ENCODE measurements at places on chromosomes 16 and 17. TPM values are rescaled to one million over a fixed set of nuclear protein-coding genes. Genes with fewer than 3 reads are reported as not detected.

The PIRT gene
- not detected for total RNA-seq

The NT5C3B gene
- total RNA-seq, result 78.8 TPM

The STH gene
- not detected for total RNA-seq

The GAS2L2 gene
- total RNA-seq, result not detected

The IGSF6 gene
- not detected for total RNA-seq

The CTRB2 gene
- total RNA-seq, result not detected

The ADCY9 gene
- total RNA-seq, result 9.9 TPM

The PYDC1 gene
- total RNA-seq, result not detected

GRCh38 chr17:6596511-6596910 lies 40.2 kb upstream of the PITPNM3 start:
- no peaks in the 10 kb centered on the region for H3K27me3 ChIP-seq
- DNase-seq, result no peak
- no peak overlapping the region for H3K4me3 ChIP-seq
- no peak overlapping the region for H3K27ac ChIP-seq

- H3K27me3 ChIP-seq, result no peaks in the 10 kb centered on the region
- no peak for DNase-seq
- no peaks in the 10 kb centered on the region for H3K36me3 ChIP-seq
- H3K27ac ChIP-seq, result no peak overlapping the region
- H3K4me1 ChIP-seq, result no peaks in the 10 kb centered on the region
Measured at GRCh38 chr17:21774263-21774662, 81.9 kb downstream of the KCNJ18 start.

DNA sequence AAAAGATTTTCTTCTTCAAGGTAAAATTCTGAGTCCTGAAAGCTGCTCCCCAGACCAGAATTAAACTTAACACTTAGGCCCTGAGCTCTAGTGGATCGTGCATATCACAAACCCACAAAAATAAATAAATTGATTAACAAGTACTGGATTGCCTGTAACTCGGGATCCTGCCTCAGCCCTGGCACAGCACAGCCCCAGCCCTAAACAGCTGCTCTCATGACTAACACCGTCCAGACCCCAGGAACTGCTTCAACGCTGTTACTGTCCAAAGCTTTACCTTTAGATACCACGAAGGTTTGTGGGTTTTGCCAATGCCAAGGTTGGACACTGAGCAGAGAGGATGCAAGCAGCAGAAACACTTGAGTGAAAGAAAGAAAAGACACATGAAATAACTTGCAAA lies 172.5 kb downstream of the COPRS start:
- no peak overlapping the region for H3K4me3 ChIP-seq
- no peaks in the 10 kb centered on the region for H3K27me3 ChIP-seq
- H3K4me1 ChIP-seq, result no peaks in the 10 kb centered on the region
- no peak for DNase-seq
- H3K27ac ChIP-seq, result no peak overlapping the region
- no peaks in the 10 kb centered on the region for H3K36me3 ChIP-seq

- H3K36me3 ChIP-seq, result no peaks in the 10 kb centered on the region
- H3K27me3 ChIP-seq, result no peaks in the 10 kb centered on the region
- no peak overlapping the region for H3K27ac ChIP-seq
- peak; percentile 27 for DNase-seq
- peaks cover 5% of the 10 kb centered on the region for H3K4me1 ChIP-seq
- H3K4me3 ChIP-seq, result no peak overlapping the region
Measured at GRCh38 chr16:2924901-2925755, 13.4 kb downstream of the FLYWCH1 start.

- H3K36me3 ChIP-seq, result no peaks in the 10 kb centered on the region
- no peak for DNase-seq
- no peaks in the 10 kb centered on the region for H3K27me3 ChIP-seq
- no peak overlapping the region for H3K4me3 ChIP-seq
- H3K27ac ChIP-seq, result no peak overlapping the region
- no peaks in the 10 kb centered on the region for H3K4me1 ChIP-seq
Measured at GRCh38 chr17:69254187-69254586, 25.6 kb upstream of the ABCA10 start.

DNA sequence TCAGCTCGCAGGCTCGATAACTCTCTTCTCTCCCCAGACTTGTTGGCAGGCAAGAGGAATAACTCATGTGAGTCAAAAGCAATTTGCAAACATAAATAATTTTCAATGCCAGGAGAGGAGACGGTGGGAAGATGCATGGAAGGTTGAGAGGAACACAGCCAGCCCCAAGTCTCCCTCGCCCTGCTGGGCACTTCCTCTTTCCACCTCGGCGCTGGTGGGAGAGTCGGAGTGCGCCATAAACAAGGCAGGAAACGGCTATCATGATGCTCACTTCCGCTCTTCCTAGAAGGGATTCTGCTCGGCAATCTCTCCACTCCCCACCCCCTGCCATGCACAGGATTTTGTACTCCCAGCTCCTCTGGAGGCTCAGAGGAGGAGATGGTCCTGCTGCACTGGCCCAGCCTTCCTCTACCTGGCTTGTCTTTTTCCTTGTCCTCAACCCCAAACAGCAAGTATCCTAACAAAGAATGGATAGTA lies 13.0 kb downstream of the CBX4 start:
- no peaks in the 10 kb centered on the region for H3K27me3 ChIP-seq
- no peaks in the 10 kb centered on the region for H3K36me3 ChIP-seq
- H3K27ac ChIP-seq, result no peak overlapping the region
- no peaks in the 10 kb centered on the region for H3K4me1 ChIP-seq
- no peak overlapping the region for H3K4me3 ChIP-seq

DNA sequence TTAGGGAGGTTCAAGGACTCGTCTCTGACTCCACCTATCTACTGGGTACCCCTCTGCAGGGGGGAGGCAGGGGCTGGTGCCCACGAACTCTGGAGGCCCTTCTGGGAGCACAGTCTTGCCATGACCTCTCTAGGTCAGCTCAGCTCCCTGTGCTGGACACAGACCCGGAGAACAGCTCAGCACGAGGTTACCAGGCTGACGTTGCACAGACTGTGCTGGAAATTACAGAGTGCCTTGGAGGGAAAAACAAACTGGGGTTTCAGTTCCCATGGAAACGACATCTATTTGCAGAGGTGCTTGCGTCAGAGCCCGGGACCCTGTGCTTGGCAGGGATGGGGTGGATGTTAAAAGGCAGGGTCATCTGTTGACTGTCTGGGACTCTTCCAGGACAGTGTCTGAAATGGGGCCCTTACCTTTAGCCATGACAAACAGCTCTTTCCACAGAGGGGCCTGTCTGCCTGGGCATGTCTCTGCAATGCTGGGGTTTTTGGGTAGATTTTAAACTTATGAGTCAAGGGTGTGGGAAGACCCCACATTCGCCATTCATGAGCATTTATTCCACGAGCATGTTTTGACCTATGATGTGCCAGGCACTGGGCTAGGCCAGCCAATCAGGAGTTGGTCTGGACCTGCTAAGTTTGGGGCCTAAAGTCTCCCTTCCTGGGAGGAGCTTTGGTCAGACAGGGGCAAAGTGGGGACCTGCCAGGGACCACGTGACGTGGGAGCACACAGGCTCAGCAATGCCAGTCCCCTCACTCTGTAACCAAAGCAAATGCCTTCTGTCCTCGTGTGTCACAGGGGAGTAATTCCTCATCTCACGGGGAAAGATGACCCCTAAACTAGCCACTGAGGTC lies 22.5 kb downstream of the CCR7 start:
- DNase-seq, result no peak
- H3K4me3 ChIP-seq, result no peak overlapping the region
- H3K27me3 ChIP-seq, result no peaks in the 10 kb centered on the region

DNA sequence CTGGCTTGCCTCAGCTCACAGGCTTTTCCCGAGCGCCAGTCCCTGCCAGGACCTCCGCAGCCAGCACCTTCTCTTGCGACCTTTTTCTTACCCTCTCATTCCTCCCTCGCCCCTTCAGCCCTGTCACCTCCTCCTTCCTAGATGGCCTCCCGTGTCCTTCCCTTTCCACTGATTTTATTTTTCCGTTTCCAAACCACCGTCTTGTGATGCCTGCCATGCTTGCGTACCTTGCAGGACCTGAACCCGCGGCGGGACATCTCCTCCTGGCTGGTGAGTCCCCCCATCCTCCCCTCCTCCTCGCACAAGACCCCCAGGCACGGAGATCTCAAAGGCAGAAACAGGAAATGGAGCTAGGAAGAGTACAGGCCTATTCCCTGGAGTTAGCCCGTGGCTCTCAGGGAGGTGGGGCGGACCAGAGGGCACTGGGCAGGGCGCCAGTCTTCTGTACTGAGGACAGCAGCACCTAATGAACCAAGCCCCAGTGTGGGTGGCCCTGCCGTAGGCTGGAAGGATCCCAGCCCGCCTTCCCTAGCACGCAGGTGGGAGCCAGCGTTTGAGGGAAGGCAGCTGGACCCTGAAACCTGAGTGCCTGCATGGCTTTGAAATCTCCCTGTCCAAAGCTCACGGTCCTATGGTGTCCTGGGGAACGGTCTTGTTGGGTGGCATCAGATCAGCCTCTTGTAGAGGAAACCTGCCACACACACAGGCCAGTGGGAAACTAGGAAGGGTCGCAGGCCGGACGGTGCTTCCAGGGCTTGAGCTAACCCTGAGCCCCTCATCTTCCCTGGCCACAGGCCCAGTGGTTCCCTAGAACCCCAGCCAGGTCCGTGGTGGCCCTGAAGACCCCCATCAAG lies 612 bp downstream of the CISD3 start:
- peaks cover 20% of the 10 kb centered on the region for H3K4me1 ChIP-seq
- H3K36me3 ChIP-seq, result no peaks in the 10 kb centered on the region
- peak; percentile 46 for DNase-seq
- peak overlapping the region; percentile 95 for H3K4me3 ChIP-seq
- no peaks in the 10 kb centered on the region for H3K27me3 ChIP-seq

- H3K27me3 ChIP-seq, result no peaks in the 10 kb centered on the region
- peaks cover 4% of the 10 kb centered on the region for H3K4me1 ChIP-seq
- H3K27ac ChIP-seq, result no peak overlapping the region
- no peaks in the 10 kb centered on the region for H3K36me3 ChIP-seq
Measured at GRCh38 chr17:42694524-42694923, 12.2 kb downstream of the CNTNAP1 start.

DNA sequence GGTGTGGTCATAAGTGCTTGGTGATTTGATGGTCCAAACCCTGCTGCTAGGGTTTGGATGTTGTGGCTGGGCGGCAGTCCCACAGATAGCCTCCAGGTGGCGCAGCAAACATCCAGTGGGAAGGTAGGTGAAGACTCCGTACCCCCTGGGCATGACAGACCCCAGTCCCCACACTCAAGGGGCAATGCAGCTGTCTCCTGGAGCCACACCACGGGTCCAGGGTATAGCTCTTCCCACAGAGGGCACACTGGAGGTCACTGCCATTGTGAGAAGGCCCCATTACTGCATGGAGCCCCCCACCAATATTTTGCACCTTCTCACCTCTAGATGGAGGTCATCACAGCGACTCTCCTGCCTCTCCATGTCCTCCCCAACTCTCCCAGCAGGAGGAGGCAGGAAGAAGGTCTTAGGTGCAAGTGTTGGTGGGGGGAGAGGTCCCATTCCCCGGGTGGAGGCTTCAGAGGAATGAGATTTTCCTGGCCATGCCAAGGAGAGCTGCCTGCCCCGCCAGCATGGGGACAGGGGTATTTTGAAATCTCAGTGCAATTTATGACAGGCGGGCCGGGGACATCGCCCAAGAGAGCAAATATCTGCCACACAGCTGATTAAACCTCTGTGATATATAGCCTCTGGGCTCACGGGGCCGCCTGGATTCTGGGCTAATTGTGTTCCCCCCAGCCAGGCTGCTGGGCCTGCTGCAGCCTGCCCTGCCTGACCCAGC lies 17.1 kb upstream of the C17orf113 start:
- no peaks in the 10 kb centered on the region for H3K36me3 ChIP-seq
- H3K27me3 ChIP-seq, result 0 out of 2 replicates have a peak, but pooled peaks cover 8% of the 10 kb centered on the region
- no peak overlapping the region for H3K27ac ChIP-seq
- peak; percentile 62 for DNase-seq

GRCh38 chr17:1627182-1627981 lies 1.3 kb downstream of the SLC43A2 start:
- H3K4me3 ChIP-seq, result peak overlapping the region; percentile 73
- no peak overlapping the region for H3K27ac ChIP-seq
- no peak for DNase-seq
- H3K4me1 ChIP-seq, result no peaks in the 10 kb centered on the region
- no peaks in the 10 kb centered on the region for H3K36me3 ChIP-seq

- no peak overlapping the region for H3K4me3 ChIP-seq
- no peaks in the 10 kb centered on the region for H3K27me3 ChIP-seq
- no peaks in the 10 kb centered on the region for H3K4me1 ChIP-seq
- no peak for DNase-seq
- H3K27ac ChIP-seq, result no peak overlapping the region
Measured at GRCh38 chr17:32590974-32591373, 104.2 kb downstream of the CDK5R1 start.

GRCh38 chr17:66540131-66540781 lies 237.8 kb downstream of the PRKCA start:
- H3K27me3 ChIP-seq, result no peaks in the 10 kb centered on the region
- H3K27ac ChIP-seq, result peak overlapping the region; percentile 89
- no peaks in the 10 kb centered on the region for H3K36me3 ChIP-seq
- H3K4me3 ChIP-seq, result no peak overlapping the region
- peak; percentile 85 for DNase-seq

DNA sequence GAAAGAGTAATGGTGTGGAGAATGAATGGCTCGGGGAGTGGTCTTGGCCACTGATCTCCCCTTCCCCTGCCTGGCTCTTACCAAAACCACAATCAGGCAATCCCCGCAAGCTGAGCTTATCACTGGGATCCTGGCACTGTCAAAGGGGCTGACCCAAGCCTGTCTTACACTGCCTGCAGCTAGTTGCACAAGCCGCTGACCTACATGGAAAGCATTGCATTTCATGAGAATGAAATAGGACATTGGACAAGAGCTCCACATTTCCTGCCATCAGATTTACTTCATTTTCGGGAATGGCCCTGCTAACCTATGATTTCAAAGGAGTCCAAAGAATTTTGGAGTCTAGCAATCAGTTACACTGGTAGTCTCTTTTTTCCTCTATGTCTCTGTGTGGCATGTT lies 146.4 kb downstream of the PCTP start:
- no peak overlapping the region for H3K4me3 ChIP-seq
- H3K4me1 ChIP-seq, result no peaks in the 10 kb centered on the region

DNA sequence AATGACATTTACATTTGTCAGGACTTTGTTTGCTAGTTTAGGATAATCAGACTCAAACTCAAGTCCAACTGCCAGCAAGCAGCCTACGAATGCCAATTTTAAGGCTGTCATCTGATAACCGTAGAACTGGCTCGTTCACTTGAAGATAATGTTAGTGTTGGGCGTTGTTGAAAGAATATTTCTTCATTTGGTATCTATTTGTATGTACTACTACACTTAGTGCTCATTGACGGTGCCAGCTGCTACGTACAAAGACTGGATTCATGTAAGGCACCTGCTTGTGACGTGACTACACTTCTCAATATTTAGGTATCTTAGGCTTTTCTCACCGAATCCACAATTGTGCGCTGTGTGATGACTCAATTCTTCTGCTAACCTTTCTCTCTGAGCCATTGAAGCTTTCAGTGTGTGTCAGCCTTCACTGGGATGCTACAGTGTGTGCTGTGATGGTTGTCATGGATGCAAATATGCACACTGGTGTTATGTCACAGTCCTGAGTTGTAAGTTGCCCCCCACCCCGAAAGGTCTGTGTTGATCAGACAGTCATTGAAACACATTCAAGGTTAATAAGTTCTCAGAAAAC lies 5.7 kb downstream of the ATP2C2 start:
- H3K27me3 ChIP-seq, result no peaks in the 10 kb centered on the region
- H3K4me1 ChIP-seq, result peaks cover 23% of the 10 kb centered on the region
- no peak overlapping the region for H3K4me3 ChIP-seq
- DNase-seq, result no peak
- H3K36me3 ChIP-seq, result no peaks in the 10 kb centered on the region
- H3K27ac ChIP-seq, result no peak overlapping the region

- no peaks in the 10 kb centered on the region for H3K27me3 ChIP-seq
- no peak overlapping the region for H3K4me3 ChIP-seq
- DNase-seq, result peak; percentile 81
- peak overlapping the region; percentile 96 for H3K27ac ChIP-seq
Measured at GRCh38 chr17:17416007-17416399, 60.8 kb upstream of the MED9 start.

- DNase-seq, result no peak
- no peaks in the 10 kb centered on the region for H3K36me3 ChIP-seq
- H3K27me3 ChIP-seq, result 0 out of 2 replicates have a peak, but pooled peaks cover 8% of the 10 kb centered on the region
- H3K4me1 ChIP-seq, result peaks cover 10% of the 10 kb centered on the region
- H3K27ac ChIP-seq, result no peak overlapping the region
Measured at GRCh38 chr17:81813371-81813684, 9.4 kb downstream of the GCGR start.
